HS-27A (cell line): ENCODE measurements at places on chromosomes 5 and 9.
A peak's percentile ranks its signal among the peaks of the same experiment; 100 is the strongest.

DNA sequence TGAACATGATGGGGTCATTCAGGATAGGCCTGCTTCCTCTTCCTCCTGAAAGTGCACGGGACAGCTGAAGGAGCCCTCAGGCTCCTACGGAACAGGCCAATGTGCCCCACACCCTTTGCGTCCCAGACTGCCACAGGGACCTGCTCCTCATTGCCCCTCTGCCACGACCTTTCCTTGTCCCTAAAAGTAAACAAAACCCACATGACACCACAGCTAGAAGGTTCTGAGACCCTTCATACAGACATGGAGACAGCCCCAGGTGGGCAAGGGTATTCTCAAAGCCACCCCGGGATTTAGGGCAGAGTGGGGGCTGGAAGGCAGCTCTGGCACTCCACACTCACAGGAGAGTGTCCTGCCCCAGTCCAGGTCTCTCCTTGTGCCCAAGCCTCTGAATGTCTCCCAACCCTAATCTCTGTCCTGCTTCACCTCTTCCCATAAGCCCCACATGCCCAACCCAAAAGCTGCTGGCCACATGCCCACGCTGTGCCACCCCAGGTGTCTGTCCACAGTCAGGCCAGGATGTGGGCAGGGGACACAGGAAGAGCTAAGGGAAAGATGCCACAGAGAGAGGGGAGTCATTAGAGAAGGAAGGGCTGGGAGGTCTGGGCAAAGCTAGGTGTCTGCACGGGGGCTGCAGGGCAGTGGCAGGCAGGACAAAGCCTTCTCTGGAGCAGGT, 800 bp downstream of the AMBP start:
- no peak for DNase-seq

- peak; percentile 55 for DNase-seq
Measured at GRCh38 chr5:37723162-37723961, 116.5 kb downstream of the GDNF start.

DNA sequence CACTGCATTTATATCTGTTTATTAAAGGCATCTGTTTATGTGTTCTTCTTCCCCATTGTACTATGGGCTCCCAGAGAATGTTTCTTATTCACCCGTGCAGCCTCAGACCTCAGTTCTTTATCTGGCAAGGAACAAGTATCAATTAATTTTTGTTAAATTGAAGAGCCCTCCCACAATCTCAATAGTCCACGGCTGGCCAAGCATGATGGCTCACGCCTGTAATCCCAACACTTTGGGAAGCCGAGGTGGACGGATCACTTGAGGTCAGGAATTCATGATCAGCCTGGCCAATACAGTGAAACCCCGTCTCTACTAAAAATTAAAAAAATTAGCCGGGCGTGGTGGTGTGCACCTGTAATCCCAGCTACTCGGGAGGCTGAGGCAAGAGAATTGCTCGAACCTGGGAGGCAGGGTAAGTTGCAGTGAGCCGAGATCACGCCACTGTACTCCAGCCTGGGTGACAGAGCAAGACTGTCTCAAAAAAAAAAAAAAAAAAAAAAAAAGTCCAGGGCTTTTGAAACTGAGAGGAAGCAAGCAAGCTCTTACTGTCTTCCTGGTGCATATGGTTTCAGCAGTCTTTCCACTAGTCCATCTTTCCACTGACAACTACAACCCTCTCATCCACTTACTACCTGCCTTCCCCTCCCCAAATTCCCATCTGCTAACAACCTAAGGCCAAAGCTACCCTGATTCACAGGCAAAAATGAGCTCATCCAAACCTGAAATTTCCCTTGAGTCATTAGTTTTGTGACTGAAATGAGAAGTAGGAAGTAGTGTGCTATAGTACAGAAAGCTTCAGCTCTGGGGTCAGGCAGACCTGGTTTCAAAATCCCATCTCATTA, 2.3 kb upstream of the HK3 start:
- no peak for DNase-seq

- no peak for DNase-seq
Measured at GRCh38 chr5:124581738-124582560, 164.5 kb downstream of the ZNF608 start.

DNA sequence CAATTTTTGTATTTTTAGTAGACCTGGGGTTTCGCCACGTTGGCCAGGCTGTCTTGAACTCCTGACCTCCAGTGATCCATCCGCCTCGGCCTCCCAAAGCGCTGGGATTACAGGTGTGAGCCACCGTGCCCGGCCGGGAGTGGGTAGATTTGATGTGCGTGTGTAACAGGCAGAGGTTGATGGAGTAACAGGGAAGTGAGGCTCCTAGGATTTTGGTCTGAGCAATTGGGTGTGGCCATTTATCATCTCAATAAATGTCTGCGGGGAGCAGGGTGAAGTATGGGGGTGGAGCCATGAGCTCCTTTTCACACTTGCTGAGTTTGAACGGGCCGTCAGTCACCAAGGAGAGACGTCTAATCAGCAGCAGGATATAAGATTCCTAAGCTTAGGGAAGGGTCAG, 1.2 kb upstream of the REXO4 start:
- DNase-seq, result no peak

GRCh38 chr5:130198927-130199326, 294.7 kb downstream of the CHSY3 start:
- DNase-seq, result no peak

DNA sequence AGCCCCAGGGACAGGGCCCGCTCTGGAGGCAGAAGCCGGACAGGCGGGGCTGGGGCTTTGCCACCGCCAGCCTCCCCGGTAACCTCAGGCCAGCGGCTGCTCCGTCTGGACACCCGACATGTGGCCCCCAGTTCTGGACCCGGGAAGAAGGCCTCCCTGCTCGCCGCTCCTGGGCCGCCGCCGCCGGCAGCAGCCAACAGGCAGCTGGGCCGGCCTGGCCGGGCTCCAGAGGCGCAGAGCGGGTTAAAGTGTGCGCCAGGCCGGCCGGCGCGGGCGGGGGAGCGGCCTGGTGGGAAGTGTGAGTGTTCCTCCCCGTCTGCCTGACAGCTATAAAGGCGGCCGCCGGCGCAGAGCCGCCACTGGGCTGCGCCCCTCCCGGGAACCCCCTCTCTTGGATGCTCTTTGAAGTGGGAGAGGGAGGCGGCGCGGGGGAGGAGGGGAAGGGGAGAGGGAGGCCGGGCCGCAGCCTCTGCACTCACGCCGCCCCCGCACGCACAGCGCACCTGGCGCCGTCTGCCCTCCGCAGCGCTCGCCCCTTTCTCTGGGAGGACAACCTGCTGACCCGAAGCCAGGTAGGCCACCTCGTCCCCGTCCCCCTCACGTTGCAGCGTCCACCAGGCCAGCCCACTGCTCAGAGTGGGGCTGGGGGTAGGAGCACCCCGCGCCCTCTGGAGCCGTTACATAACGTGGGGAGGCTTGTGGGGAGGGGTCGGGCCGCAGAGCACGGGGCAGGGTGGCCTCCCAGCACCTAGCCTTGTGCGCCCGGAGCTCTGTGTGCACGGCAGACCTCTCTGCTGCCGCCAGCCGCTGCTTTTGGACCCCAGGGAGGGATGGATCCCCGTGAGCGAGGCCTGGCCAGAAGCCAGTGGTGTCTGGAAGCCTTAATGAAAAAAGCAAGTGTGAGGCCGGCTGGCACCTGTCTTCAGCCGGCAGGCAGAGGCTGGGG, at the start of gene ADAMTSL2:
ADAMTSL2 (plus strand) TSS at position 359 of the 946 bp plus-strand sequence. CDS start 2,009 bp downstream, outside the sequence.
- DNase-seq, result no peak

DNA sequence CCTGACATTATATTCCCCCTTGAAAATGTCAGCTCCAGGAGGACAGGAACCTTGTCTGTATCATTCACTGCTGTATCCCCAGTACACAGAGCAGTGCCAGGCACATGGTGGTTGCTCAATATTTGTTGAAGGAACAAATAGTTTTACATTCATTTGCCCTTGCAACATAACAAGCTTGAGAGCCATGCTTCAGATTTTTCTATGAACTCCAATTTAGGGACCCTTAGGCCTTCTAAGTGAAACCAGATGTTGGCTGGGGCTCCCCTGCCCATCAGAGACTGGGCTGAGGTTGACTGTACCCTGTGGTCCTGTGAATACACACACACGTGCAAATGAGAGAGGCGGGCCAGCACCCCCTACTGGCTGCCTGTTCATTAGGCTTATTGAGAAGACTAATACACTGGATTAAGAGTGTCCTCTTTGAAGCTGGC, 214.9 kb upstream of the WWC1 start:
- no peak for DNase-seq

- DNase-seq, result no peak
Measured at GRCh38 chr9:5422276-5422675, 15.4 kb downstream of the PLGRKT start.

DNA sequence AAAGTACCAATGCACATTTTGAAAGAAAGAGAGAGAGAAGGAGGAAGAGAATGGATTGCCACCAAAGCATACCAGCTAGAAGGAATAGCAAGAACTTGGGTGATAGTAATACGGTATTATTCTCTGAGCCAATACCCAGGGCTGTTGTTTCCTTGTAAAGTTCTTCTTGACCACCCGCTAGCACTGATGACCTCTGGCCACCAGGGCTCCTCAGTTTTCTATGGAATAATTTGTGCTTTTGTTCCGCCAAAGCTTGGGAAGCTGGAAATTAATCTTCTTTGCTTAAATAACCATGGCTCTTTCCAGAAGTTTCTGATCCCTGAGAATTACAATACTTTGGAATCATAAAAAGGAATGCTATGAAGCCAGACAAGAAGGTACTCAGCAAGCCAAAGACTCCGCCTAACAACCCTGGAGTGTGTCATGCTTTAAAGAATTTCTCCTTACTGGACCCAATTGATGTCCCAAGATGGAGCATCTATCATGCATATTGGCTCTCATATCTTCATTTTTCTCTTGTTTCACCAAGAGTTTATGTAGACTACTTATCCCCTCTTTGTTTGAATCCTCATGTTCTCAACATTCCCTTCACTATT, 29.8 kb downstream of the OR2K2 start:
- DNase-seq, result no peak
